ENCODE measurements at places on chromosomes 7 and 10.

DNA sequence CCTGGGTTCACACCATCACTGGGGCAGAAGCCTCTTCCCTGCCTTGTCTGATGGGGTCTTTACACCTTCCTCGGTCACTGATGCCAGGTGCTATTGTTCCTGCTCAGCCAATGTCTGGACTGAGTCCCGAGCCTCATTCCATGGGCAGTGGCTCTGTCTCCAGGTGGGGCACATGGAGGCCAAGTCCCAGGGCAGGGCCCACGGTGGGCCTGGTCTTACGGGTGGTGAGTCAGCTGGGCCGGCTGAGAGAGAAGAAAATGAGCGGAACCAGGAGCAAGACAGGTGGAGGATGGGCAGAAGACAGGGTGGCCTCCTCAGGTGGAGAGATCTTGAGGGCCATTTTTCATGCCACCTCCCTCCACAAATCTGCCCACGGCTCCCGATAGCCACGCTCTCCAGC lies 131.7 kb upstream of the FAM20C start:
- DNase-seq, result no peak

- no peak for DNase-seq
Observed at GRCh38 chr7:86222806-86223205, 420.9 kb upstream of the GRM3 start.

DNA sequence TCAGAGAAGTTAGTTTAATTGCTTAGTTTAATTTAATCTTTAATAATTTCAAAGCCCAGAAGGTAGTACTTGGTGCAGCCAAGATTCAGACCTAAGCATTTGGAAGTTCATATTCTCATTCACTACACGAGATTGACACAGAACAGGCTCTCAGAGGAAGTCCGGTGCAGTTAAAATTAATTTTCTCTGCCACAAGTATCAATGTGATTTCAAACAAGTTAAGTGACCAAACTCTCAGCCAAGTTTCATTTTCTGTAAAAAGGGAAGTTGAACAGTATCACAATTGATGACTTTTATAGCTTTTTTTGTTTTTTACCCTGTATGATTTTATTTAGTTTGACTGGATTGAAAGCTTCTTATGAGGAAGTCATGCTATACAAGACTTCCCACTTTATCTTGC lies 1494.9 kb upstream of the LRRTM3 start:
- DNase-seq, result no peak

- no peak for DNase-seq
Observed at GRCh38 chr7:66741-67140, 125.6 kb upstream of the FAM20C start.

GRCh38 chr7:92421676-92422435 lies 25.4 kb upstream of the GATAD1 start:
- peak; percentile 8 for DNase-seq

GRCh38 chr10:47384148-47384921 lies at the start of gene ZNF488:
TSS of gene ZNF488 (minus strand) at chr10:47384293. CDS start at chr10:47368829, 15,464 bp downstream.
- peak; percentile 80 for DNase-seq

DNA sequence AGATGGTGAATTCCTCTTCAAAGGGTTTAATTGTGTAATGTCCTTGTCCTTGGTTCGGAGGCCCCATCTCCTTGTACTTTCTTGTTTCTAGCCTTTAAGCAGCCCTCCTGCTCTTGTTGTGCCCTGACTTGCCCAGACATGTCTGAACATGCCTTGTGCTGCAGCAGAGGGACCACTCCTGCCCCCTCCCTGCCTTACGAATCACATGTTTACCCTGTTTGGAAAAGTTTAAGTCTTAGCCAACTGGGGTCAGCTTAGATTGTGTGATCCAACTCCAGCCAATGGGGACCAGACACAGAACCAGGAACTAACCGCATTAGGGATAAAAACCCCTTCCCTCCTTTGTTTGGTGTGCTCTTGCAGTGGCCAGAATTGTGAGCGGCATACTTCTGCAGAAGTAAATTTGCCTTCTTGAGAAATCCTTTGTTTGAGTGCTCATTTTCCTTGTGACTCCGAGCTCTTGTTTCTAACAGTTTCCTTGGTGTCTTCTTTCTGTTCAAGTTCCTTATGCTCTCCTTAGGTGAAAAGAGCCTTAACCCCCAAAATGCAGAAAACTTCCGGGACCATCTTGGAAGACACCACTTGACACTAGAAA lies 29.4 kb downstream of the CLRN3 start:
- DNase-seq, result no peak

- DNase-seq, result no peak
Observed at GRCh38 chr10:97564776-97565175, 7.8 kb upstream of the ANKRD2 start.

DNA sequence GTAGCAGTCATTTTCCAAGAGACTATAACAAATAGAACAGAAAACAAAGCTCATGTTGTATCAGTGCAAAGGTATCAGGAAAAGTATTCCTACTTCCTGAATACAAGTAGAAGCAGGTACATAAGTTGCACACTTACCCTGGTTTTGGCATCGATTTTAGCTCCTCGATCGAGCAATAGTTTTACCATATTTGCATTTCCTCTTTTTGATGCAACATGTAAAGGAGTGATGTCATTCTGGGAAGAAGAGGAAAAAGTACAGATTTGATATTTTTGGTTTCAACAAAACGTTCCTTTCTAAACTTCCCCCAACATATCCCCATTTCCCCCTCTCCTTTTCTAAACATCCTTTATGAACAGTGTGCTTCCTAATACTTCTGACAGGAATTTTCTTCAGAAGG lies 155.1 kb downstream of the ANK3 start:
- no peak for DNase-seq

DNA sequence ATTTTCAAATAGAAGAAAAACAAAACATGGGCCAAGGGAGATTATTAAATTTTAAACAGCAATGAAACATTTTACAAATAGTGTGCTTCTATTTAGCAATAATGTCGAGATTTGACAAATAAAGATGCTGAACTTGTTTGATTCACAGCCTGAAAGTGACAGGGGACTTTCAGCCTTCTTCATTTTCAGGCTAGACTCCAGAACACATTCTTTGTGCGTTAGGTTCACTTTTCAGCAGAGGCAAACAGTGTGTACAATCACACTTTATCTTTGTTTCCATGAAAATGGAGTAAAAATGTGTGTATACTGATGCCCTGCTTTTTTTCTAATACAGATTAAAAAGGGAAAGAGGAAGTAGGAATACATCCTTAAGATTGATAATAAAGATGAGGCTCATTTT lies 35.6 kb downstream of the FAM171A1 start:
- no peak for DNase-seq

DNA sequence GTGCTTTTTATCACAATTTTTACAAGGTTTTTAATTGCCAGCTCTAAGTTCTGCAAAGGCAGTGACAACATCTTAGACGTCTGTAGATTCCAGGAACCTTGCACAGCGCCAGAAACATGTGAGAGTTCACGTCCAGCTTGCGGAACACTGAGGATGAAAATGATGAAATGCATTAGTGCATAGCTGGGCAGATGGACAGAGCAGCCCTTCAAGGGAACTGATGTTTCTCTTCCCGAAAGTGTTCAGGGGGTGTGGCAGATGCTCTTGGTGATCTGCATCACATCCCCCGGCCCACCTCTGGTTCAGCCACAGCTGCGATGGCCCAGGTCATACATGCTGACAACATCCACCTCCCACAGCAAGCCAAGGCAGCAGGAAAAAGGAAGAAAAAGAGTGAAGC lies 40.9 kb downstream of the ITIH5 start:
- DNase-seq, result no peak

DNA sequence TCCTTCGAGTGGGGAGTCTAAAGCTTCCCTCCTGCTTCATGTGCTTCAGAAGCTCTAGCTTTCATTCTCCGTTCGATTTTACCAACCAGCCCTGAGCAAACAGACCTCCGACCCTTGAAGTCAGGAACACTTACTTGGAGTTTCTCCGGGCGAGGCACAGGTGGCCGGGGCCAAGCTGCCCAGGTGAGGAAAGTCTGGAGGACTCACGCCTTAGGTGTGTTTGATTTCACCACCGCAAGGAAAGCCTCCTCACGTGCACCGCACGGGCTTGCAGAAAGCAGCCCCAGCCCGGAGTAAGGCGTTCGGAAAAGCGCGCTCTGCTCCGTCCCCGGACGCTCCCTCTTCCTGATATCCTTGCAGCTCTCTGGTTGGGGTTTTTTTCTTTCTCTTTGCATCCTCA lies 30.1 kb upstream of the CNPY1 start:
- DNase-seq, result no peak

DNA sequence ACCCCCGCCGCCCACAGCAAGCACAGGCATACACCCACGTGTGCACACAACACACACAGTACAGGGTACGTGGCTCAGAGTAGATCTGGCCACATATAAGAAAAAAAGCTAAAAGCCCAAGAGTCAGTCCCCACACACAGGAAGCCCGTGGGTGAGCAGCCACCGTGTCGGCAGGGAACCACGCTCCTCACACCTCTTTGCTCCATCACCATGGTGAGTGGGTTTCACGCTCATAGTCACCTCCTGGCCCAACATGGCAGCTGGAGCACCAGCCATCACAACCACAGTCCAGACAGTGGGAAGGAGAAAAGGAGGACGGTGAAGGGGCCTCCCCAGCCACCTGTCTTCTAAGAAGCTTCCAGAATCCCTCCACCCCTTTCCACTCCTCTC lies 76.0 kb upstream of the PDGFA start:
- no peak for DNase-seq

- no peak for DNase-seq
Observed at GRCh38 chr7:116298576-116298975, 88.2 kb downstream of the TES start.

DNA sequence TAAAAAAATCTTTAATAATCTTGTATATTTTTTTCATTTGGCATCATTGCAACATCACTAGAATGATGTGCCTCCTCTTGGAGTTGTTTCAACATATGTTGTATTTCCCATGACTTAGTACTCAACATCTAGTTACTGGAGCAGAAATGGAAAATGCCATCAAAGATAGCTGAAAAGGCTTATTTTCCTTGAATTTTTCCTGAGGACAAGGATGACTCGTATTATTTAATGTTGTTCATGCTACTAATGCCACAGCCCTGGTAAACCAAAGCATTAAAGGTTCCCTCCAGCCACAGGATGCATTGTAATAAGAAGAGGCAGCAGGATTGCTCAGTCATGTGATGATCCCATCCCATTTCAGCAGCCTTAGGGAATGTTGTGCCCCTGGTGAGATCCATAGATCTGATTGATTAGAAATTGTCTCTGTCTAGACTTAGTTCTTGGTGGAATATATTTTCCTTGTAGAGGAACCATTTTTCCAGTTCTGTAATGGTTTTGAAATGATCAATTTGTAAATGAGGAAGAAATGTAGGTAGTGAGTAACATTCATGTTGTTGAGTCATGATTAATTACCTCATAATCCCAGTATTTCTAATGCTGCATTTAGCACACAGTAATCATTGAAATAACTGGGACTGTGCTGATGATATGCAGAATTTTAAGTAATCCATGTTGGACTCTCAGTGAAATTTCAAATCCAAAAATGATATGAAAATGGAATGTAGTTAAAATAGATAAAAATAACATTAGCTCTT lies 91.3 kb upstream of the SMIM30 start:
- DNase-seq, result peak; percentile 28

DNA sequence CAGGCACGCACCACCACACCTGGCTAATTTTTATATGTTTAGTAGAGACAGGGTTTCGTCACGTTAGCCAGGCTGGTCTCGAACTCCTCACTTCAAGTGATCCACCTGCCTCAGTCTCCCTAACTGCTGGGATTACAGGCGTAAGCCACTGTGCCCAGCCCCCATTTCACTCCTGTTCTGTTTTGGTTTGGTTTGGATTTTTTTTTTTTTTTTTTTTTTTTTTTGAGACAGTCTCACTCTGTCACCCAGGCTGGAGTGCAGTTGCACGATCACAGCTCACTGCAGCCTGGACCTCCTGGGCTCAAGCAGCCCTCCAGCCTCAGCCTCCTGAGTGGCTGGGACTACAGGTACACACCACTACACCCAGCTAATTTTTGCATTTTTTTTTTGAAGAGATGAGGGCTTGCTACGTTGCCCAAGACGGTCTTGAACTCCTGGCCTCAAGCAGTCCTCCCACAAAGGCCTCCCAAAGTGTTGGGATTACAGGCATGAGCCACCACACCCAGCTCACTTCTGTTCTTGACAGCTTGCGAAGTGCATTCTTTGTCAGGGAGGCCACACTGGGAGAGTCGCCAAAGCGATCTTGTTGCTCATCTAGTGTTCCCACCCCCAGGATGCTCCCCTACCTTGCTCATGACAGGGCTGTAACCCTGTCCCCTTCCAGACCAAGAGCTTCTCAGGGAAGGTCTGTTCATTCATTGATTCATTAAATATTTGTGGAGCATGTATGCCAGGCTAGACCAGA lies 229.1 kb downstream of the CUX1 start:
- DNase-seq, result peak; percentile 31

DNA sequence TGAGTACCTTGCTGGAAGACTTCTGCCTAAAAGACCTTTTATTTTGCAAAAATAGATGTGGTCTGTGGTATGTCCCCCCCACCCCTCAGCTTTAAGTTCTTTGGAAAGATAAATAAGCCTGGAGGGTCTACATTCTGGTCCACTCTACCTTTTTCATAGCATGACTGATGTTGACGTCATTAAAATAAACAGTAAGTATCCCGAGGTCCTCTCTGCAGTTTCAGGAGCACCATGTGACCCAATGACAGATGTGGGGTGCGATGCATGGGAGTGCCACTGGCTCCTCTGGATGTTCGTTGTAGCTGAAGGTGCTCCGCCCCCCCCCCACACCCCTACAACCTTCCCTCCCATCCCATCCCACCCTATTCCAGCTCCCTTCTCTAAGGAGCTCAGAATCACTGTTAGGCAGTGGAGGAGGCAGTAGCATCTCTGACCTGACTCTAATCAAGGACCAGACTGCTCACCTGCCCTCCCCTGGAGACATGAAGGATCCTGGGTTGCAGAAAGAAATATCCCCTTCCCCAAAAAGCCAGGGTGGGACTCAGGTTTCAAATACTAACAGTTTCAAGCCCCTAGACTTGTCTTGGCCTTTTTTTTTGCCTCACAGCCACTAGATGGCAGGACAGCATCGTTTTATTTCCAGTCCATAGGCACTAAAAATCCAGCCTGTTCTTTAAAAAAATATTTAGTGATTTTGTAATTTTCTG lies 25.1 kb downstream of the CASP7 start:
- peak; percentile 51 for DNase-seq

DNA sequence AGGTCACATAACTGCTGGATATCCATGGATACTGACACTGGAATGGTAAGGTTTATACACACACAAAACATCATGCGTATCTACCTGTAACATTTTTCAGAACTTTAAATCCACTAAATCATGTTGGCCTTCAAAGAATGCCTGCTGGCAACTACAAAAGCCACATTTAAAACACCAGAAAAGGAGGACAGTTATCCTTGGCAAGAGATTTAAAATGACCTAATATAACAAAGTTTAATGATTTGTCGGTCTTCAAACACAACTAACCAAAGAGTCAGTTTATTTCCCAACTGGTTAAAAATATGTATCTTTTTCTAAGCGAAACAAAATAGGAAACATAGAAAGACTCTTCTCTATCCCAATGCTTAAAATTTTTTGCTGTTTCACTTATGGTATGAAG lies 24.0 kb downstream of the WAPL start:
- no peak for DNase-seq

DNA sequence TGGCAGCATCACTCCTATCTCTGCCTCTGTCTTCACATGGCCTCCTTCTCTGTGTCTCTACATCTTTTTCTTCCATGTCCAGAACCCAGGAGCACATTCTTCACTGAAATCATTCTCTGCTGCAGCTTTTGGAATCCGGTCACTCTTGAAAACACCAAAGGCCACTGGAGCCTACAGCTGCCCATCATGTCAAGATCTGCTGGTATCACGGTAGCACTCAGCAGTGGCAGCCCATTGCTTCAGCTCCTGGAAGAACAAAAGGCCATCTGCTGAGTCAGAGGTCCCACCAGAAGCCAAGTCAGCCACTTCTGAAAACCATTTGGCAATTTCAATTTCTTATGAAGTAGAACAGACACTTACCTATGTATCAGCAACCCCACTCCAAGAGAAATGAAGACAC lies 6.1 kb upstream of the PCBD1 start:
- DNase-seq, result no peak

All from M059J (cell line).